ENCODE measurements at places on chromosomes 1 and 21.

DNA sequence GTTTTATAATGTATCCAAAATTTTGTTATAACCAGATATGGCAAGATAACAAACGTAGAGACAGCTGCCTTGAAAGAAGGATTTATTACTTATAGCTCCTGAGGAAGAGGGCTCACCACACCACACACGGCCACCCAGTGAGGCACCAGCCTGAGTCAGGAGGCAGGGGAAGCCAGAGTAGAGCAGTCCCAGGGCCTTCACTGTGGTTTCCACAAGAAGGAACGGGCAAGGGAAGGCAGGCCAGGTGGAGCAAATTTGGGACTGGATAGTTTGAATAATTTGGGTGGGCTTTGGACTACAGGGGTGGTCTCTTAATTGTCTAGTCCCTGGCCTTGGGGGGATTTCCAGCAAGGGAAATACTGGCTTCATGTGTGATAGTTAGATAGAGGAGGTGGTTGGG is 72.5 kb downstream of the RRAGC start:
- no peak for DNase-seq

DNA sequence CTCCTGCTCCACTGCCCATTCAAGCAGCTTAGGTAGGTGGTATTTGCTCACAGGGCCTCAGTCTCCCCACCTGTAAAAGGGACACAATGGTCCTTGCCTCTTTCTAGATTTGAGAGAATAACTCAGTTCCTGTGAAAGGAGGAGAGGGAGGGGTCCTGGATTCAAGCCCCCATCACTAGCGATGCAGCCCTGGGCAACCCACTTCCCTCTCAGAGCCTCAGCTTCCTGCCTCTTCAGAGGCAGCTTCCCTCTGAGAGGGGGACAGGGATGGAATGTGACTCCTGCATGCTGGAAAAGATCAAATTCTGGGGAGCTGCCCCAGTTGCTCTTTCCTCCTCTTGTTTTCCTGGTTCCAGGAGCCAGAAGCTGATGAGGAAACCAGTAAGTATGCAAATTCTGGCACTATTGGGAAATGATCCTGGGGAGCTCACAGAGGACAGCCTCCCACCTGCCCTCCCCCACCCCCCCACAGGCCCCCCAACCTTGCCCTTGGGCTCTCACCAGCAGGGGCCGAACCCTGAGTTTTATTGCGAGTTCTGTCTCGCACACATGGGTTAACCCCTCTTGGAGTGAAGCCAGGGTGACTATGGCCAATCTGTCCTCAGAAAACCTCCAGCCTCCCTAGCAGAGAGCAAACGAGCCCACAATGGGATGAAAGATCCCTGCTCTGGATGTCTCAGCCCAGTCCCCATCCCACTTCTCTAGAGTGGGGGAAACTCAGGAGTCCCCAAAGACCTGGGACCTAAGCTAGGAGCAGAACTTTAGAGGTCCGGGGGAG is 11.7 kb downstream of the ZC3H12A start:
- DNase-seq: no peak

- DNase-seq: no peak
Observed at GRCh38 chr1:117653732-117654492, 48.1 kb downstream of the TENT5C start.

DNA sequence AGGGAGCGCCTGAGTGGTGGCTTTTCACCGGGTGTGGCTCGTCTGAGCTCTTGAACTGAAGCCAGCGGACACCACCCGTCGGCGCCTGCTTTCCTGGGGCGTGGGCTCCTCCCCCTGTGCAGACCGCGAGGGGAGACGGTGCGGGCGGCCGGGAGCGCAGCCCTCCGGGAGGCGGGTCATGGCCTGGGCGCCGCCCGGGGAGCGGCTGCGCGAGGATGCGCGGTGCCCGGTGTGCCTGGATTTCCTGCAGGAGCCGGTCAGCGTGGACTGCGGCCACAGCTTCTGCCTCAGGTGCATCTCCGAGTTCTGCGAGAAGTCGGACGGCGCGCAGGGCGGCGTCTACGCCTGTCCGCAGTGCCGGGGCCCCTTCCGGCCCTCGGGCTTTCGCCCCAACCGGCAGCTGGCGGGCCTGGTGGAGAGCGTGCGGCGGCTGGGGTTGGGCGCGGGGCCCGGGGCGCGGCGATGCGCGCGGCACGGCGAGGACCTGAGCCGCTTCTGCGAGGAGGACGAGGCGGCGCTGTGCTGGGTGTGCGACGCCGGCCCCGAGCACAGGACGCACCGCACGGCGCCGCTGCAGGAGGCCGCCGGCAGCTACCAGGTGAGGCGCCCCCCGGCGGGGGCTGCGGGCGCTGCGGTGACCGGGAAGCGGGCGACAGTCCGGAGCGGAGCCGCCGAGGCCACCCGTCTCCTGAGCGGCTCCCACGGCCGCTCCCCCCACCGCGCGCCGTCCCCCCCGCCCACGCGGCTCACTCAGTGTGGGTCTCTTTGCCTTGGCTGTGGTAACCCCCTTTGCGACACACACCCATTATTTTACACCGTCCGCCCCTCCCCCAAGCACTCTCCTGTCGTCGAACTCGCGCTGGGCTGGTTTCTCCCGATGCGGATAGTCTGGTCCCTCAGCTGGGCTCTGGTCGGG is at the start of gene TRIM58:
Gene TRIM58, plus strand, starts transcription at position 119 of the 916 bp plus-strand sequence. Its CDS starts 60 bp downstream, at position 179.
- peak; percentile 30 for DNase-seq

GRCh38 chr21:39373634-39374033 is 24.7 kb upstream of the HMGN1 start:
- no peak for DNase-seq

DNA sequence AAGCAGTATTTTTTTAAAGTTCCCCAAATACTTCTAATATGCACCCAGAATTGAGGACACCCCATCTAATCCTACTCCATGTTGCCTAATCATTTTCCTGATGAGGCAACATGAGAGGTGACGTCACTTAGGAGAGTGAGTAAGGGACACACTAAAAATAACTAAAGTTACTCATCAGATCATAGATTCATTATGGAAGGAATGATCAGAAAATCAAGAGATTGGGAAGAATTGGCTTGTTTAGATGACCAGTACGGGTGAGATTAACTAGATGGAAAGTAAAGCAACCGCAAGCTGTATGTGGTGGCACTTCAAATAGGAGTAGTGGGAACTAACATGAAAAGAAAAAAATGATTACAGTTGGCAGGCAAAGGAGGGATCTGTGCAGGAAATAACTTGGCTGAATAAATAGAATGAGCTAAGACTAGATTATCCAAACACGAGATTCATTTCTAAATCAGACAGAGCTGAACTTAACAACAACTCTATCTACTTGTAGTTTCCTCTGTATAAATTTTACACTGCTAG is 61.4 kb upstream of the CXADR start:
- no peak for DNase-seq

GRCh38 chr1:234851450-234852438 is 241.8 kb upstream of the IRF2BP2 start:
- DNase-seq: peak; percentile 38

DNA sequence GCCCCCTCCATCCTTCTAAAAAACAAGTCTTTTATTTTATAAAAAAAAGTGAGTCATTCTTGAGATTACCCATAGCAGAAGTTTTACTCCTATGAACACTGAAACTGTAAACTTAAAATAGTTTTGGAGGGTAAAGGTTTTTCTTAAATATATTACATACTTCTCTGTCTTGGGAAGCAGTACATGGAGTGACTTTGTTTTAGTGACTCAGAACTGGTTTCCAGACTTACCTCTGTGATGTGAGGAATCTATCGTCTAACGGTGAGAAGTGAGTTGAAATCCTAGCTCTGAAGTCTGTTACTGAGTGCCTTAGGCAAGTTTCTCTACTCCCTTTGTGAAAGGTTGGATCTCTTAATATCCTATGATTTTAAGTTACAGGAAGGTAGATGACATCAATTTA is 176.3 kb upstream of the POU3F1 start:
- no peak for DNase-seq

DNA sequence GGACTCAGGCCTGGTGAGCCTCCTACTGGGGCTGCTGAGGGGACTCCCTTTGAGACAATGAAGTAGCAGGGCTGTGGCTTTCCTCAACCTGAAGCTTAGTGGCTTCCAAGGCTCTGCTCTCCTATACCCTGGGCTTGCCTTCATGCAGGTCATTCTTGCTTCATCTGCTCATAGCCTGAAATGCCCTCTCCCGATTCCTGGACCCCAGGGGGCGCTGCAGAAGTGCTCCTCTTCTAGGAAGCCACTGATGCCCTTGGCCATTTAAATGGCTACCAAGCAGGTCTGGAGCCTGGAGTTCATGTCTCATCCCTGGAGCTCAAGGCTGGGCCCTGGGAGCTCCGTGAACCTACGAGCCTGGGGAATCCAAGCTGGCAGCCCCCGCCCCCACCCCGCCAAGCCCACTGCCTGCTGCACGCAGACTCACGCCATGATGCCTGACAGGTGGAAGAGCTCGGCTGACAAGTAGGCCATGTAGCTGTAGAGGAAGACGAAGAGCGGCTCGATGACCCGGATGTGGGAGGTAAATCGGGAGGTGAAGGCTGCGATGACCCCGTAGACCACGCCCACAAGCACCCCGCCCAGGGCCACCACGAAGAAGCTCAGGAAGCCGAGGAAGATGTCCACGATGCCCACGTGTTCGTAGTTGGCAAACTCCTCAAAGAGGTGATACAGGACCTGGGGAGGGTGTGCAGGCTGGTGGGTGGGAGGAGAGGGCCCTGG is 45.7 kb downstream of the SLC9A1 start:
- DNase-seq: no peak

DNA sequence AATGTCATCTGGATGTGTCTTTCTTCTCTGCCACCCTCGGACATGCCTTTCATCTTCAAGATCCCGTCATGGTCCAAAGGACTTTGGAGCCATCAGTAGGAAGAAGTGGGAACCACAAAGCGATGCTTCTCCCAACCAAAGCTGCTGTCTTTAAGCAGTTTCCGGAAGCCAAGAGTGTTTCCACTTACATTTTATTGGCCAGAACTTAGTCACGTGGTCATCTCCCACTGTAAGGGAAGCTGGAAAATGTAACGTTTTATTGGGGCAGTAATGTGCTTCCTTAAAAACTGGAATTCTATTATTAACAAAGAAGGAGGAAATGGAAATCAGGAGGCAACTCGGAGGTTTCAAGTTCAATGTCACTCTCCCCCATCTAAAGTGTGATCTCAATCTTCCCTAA is 170.8 kb downstream of the ATG4C start:
- no peak for DNase-seq

- no peak for DNase-seq
Observed at GRCh38 chr1:20071416-20071815, 1.4 kb downstream of the PLA2G5 start.

GRCh38 chr1:3564921-3565831 is 46.1 kb downstream of the MEGF6 start:
- DNase-seq: peak; percentile 82

DNA sequence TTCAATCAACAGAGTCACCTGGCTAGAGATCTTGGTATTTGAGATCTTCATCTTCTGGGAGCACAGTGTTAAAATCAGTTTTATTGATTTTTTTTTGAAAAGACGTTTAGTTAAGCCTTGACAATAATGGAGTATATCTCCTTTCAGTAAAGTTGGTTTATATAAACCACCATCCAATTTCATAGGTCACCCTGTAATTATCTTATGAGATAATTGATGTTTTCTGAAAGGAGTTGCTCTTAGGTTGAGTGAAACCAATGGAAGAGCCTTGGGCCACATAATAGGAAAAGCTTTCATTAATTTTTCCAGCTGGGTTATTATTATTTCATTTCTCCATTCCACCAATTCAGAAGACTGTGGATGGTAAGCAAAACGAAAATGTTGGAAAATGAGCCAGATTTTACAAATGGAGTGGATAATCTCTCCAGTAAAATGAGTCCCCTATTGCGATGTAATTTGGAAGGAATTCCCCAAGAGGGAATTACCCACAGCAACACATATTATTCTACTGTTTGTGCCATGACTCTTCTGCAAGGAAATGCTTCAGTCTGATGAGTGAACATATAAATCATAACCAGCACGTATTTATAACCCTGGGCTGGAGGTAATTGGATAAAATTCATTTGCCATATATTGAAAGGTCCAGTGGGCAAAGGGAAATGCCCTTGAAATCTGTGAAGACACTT is 46.2 kb upstream of the TINAGL1 start:
- DNase-seq: no peak

DNA sequence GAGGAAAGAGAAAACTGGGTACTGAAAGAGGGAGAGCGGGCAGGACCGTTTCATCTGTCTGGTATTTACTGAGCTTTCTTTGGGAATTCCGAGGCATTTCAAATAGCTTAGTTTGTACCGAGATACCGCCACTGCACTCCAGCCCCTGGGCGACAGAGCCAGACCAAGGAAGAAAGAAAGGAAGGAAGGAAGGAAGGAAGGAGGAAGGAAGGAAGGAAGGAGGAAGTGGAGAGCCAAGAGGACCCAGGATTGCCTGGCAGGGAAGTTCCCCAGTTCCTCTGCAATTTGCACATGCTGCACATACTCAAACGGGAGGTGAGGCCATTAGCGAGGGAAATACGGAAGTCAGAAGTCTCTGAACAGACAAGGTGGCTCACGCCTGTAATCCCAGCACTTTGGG is 961 bp upstream of the FUCA1 start:
- no peak for DNase-seq

DNA sequence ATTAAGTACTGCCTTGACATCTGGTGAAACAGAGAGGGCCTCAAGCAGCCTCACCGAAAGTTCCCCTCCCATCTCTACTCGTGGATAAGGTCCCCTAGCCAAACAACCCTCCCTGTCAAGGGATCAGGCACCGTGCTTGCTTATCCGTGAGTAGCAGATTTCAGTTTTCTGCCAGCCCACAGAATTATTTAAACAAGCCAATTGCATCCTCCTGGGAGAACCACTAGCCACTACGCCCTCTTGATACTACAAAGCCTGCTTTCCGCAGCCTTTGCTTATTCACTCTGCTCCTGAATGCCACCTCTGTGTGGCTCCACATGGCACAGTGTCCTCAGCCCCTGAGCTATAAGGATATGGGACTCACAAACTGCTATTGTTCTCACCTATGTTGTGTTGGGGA is 5.9 kb upstream of the TFF2 start:
- DNase-seq: no peak

DNA sequence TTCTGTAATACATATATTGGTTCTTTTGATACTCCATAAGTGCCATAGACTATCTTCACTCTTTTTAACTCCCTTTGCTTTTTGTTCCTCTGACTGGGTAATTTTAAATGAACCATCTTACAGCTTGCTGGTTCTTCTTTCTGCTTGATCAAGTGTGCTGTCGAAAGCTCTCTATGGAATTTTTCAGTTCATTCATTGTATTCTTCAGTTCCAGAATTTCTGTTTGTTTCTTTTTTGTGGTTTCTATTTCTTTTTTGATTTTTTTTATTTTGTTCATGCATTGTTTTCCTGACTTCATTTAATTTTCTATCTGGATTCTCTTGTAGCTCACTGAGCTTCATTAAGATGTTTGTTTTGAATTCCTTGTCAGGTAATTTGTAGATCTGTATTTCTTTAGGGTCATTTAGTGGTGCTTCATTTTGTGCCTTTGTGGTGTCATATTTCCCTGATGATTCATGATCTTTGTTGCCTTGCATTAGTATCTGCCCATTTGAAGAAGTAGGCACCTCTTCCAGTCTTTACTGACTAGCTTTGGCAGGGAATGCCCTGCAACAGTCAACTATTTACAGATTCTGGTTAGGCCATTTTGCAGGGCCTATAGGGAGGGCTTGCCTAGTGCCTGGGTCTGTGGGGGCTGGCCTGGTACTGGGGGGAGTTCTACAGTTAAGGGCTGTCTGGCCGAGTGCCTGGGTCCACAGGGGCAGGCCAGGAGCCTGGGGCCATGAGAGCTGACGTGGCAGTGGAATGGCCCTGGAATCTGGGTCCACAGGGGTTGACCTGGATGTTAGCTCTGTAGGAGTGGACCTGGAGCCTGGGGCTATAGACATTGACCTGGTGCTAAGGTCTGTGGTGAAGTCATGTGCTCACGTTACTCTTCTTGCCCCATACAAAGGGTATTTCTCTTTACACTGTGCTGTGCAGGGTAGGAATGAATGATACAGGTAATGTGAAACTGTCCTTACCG is 89.7 kb downstream of the MAGI3 start:
- no peak for DNase-seq

- DNase-seq: no peak
Observed at GRCh38 chr1:232690285-232690935, 60.5 kb upstream of the SIPA1L2 start.
